Stimulated activated CD4-positive, alpha-beta T cell treated with anti-CD3 and anti-CD28 coated beads, Interleukin-12 subunit alpha, Interleukin-12 subunit beta, amount 100 ng/mL, for 24 hours (primary cell): ENCODE measurements at places on chromosomes 5 and 9.

- DNase-seq, result no peak
Measured at GRCh38 chr5:90598293-90598692, 39.7 kb downstream of the ADGRV1 start.

DNA sequence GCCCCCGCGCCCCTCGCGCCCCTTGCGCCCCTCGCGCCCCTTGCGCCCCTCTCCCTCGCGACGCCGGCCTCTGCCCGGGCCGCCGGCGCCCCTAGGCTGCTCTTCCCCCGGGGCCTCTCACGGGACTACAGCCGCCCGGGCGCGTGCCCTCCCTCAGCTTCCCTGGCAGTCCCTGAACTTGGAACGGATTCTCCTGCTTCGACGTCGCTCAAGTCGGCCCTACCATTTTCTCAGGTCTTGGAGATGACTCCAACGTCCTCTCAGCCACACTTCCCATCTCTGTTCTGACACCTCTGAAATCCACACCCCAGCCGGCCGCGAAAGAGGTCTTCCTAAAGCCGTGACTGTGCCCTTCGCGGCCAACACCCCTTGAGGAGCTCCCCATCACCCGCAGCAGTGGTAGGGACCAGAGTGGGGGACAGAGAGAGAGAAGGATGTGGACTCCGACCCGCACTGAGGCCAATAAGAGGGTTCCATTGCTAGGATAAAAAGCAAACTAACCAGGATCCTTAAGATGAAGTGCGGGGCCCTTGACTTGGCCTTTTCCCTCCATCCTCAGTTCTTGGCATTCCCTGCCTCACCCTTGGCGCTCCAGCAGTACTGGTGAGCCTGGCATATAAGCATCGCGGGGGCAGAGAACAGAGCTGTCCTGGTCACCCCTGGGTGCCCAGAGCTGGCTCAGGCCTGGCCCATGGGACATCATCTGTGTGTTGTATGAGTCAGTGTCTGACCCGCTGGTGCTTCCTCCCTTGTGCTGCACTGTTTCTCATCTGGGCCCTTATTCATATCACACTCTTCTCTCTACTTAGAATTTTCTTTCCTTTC lies 38.6 kb upstream of the GARNL3 start:
- DNase-seq, result no peak

- no peak for DNase-seq
Measured at GRCh38 chr9:105975886-105976645, 281.7 kb downstream of the TMEM38B start.

- no peak for DNase-seq
Measured at GRCh38 chr5:36261186-36261585, 19.5 kb upstream of the NADK2 start.

GRCh38 chr9:93216073-93216365 lies 32.1 kb downstream of the WNK2 start:
- DNase-seq, result no peak

GRCh38 chr5:95007921-95008597 lies 276.8 kb downstream of the MCTP1 start:
- no peak for DNase-seq
